ENCODE measurements at places on chromosomes 4 and X.

DNA sequence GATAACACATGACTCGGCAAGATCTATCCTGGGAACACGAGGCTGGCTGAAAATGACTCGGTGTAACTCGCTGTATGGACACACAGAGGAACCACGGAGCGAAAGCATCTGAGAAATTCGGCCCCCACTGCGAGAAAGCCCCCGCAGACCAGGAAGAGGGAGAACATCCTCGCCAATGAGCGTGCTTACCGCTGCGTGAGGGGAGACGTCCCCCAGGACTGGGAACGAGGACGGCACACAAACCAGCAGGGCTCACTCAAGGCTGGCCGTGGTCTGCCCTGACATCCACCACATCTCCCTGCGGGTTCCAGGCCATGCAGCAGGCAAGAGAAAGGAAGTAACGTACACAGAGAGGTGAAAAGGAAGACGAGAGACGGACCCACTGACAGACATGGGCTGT lies 17.6 kb upstream of the GTPBP6 start:
- no peak for DNase-seq

DNA sequence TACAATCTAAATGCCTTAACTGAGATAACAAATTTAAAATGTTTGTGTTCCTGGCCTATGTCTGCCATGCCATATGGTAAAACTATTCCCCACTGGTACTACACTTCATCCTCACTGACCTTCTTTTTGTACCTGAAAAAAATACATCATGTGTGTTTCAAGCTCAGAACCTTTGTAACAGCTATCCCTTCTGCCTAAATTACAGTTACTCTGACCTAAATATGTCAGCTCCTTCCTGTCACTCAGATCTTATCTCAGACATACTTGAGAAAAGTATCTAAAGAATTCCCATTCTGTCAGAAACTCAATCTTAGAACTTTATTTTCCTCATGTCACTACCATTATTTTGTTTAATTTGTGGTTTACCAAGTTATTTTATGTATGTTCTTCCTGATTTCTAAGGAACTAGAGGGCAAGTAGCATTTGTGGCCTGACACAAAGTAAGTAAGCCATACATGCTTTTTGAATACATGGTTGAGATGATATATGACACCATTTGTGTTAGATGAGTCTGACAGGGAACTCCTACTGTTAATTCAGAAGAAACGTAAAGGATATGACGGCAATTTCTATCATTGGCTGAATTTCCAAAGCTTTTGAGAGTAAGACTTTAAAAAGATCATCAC lies 456.5 kb upstream of the NDST3 start:
- DNase-seq = no peak

DNA sequence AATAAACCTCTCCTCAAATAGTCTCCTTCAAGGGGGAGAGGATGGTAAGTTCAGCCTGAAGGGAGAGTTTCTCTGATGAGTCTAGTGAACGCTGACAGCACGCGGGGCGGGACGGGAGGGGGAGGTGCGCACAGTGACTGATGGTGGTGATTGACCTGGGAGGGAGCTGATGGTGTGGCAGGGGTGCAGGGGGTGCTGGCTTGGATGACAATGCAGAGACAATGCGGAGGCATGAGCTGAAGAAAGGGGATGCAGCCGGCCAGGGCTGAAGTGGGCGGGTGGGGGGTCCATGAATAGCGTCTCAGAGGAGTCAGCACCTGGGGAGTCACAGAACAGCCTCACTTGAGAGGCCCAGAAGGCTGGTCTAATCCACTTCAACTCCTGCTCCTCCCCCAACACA lies 142.5 kb upstream of the PJA1 start:
- no peak for DNase-seq

DNA sequence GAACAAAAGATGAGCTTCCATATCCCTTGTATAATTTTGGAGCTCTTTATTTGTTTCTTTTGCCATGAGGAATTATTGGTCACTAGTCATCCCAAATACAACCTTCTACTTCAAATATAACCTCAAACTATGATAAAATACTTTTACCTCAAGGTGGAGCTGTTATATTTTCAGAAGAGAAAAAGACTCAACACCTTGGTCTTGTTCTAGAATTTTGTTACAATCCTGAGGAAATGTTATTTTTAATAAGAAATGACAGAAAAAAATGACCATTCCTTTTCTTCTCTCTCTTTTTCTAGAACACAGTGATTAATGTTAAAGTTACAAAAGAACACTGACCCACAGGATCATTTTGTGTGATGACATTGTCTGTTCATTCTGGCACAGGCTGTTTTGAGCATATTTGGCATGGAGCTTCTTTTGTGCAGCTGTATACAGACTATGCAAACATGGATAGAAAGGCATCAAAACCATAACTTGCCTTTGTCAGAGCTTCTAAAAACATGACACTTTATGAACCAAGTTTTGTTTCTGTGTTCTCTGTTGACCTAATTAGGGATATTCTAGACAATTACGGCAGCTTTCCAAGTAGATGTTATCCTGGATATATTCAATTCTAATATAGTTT lies 159.6 kb upstream of the CTSO start:
- no peak for DNase-seq

GRCh38 chr4:108527723-108528122 lies 92.7 kb upstream of the RPL34 start:
- no peak for DNase-seq

GRCh38 chrX:73930300-73930699 lies 367.3 kb downstream of the CHIC1 start:
- no peak for DNase-seq

DNA sequence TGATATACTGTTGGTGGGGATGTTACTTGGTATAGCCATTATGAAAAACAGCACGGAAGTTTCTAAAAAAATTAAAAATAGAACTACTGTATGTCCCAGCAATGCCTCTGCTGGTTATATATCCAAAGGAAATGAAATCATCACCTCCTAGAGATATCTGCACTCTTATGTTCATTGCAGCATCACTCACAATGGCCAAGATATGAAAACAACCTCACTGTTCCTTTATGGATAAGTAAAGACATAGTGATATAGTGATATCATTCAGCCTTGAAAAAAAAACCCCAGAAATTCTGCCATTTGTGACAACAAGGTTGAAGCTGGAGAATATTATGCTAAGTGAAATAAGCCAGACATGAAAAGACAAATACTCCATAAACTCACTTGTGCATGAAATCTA lies 543.8 kb upstream of the SLIT2 start:
- no peak for DNase-seq

- no peak for DNase-seq
These were observed 83.2 kb upstream of the PLAC8 start for GRCh38 chr4:83197555-83198235.

DNA sequence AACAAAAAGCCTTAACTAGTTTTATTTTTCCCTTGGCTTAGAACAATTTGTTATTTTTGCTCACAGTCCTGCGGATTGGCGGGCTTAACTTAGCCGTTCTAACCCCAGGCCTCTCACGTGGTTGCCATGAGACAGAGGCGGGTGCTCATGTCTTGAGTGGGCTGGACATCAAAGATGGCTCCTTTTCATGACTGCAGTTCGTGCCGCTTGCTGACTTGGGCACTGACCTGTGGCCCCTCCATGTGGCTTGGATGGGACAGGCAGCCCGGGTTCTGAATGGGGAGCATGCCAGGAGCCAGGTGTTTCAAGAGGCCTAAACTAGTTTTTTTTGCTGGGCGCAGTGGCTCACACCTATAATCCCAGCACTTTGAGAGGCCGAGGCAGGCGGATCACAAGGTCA lies 40.7 kb downstream of the CDS1 start:
- DNase-seq = no peak

DNA sequence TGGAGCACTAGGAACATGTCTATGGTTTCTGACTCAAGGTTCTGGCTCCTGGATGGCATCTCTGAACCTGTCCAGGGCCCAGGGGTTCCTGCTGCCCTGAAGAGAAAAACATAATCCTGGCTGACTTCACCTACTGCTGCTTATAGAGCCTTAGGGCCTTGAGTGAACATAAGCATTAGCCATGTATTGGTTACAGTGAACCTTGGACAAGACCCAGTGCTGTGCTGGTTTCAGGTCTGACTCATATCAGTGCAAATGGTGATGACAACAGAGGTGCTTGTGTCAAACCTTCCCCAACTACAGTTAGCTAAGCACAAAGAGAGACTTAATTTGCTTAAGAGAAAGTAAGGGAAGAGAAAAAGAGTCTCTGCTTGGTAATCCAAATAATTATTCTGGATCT lies 1047.2 kb downstream of the GLUD2 start:
- DNase-seq = no peak

DNA sequence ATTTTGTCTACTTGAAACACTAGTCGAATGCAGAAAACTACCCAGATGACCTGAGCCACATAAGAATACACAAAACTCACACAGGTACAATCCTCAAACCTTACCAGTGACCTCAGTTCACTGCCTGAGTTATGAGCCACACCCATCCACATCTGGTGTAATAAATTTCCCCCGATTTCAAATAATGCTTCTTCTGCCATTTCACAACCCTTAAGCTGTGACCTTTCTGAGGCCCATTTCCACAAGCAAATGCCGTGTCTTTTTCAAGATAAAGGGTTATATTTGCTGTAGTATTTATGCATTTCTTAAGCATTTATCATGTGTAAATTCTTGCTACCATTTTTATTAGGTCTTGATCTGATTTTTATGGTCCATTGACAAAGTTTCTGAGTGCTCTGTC lies 1.8 kb upstream of the ARHGEF38 start:
- DNase-seq = no peak

GRCh38 chrX:28847423-28847822 lies 260.2 kb downstream of the IL1RAPL1 start:
- no peak for DNase-seq

GRCh38 chrX:99353412-99353811 lies 1056.7 kb downstream of the PCDH19 start:
- DNase-seq = no peak

DNA sequence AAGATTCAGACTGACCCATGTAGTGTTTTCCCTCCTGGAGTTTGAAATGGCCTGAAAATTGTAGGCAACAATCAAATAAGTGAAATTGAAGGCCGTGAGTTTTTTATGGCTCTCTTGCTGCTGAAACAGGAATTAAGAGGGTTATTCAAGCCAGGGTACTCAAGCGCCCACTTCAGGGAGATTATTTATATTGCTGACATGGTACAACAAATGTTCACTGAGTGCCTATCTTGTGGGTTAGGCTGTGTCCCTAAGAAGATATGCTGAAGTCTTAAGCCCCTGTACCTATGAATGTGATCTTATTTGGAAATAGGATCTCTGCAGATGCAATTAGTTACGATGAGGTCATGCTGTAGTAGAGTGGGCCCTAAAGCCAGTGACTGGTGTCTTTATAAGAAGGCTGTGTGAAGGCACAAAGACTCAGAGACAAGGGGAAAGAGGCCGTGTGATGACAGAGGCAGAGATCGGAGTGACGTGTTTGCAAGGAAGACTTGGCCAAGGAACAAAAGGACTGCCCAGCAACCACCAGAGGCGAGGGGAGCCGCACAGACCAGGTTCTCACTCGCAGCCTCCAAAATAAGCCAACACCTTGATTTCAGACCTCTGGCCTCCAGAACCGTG lies 72.9 kb downstream of the MED28 start:
- DNase-seq = no peak

DNA sequence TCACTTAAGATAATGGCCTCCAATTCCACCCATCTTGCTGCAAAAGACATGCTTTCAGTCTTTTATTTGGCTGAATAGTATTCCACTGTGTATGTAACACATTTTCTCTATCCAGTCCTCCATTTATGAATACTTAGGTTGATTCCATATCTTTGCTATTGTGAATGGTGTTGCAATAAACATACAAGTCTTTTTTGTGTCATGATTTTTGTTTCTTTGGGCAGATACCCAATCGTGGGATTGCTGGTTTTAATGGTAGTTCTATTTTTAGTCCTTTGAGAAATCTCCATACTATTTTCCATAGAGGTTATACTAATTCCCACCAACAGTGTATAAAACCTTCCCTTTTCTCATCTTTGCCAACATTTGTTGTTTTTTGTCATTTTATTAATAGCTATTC lies 180.9 kb downstream of the SMIM20 start:
- no peak for DNase-seq

DNA sequence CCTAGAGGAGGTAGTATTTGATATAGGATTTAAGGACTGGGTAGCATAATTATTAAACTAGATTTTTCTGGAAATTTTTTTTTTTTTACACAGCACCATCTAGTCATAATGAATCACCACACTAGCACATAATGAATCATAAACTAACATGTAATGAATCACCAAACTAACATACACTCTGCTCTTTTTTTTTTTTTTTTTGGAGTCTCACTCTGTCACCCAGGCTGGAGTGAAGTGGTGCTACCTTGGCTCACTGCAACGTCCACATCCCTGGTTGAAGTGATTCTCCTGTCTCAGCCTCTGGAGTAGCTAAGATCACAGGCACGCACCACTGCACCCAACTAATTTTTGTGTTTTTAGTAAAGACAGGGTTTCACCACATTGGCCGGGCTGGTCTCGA lies 92.5 kb downstream of the FAM13A start:
- no peak for DNase-seq

DNA sequence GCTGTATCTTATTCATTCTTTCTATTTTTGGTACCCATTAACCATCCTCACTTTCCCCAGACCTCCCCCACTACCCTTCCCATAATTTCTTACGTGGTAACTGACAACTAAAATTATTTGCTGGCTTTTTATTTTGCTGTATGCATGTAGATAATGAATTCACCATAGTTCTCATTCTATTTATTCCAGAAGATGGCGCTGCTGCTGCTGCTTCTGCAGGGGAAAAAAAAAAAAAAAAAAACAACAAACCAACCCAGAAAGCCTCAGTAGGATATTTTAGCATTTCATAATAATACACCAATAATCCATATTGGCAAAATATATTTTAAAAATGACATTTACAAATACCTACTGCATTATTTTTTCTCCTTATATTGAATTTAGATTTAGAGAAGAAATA lies 416.6 kb upstream of the MAGEB18 start:
- no peak for DNase-seq
